ENCODE measurements at places on chromosomes 5 and 9.
A peak's percentile ranks its signal among the peaks of the same experiment; 100 is the strongest.

DNA sequence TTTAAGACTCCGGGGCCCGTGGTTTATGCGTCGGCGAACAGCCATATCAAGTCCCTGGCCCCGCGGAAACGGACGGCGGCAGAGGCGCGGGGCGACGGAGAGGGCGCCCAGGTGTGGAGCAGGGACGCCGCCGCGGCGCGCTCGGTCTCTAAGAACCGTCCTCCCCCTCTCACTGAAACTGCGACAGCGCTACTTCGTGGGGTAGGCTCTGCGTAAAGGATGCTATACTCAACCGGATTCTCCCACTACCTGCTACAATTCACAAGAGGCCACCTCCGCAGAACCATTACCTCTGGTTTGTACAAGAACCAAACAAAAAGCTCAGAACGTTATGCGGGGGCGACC lies 404 bp downstream of the MRNIP start:
- DNase-seq, result peak; percentile 64

- no peak for DNase-seq
Observed at GRCh38 chr5:14302330-14302729, 159.2 kb downstream of the TRIO start.

GRCh38 chr9:116639251-116639741 lies 47.8 kb upstream of the TRIM32 start:
- peak; percentile 29 for DNase-seq

GRCh38 chr5:1997640-1998347 lies 115.1 kb upstream of the IRX4 start:
- no peak for DNase-seq

DNA sequence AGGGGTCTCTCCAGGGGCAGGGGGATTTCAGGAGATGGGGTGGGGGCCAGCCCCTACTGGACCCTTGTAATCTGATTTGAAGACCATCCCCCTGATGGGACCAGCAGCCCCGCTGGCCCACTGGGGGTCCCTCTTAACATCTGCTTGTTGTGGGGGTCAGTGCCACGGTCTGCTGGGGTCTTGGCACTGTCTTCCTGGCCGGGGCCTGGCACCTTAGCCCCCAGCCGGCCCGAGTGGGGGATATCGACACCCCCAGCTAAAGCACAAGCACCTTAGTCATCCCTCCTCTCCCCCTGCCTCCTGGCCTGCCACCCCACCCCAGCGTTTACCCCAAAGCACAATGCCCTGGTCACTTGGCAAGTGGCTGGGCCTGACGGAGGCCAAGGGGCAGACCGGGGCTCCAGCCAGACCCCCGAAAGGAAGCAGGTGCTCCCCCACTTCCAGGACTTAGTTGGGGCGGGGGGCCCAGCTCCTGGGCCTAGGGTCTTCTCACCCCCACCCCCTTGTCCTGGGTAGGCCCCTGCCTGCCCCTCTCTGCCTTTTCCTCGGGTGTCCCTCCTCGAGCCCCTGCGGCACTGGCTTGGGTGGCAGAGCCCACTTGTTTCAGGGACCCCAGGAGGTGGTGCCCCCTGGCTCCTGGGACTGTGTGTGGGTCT lies 1.4 kb upstream of the NFX1 start:
- DNase-seq, result no peak

- no peak for DNase-seq
Observed at GRCh38 chr9:100525563-100525962, 52.3 kb upstream of the CAVIN4 start.

All from AG08396 (cell line).